NCI-H187 (cell line): ENCODE measurements at places on chromosomes 5 and 9.

- DNase-seq = no peak
These were observed 5.0 kb downstream of the FAM163B start for GRCh38 chr9:133604214-133604613.

GRCh38 chr9:22240619-22241018 is 206.0 kb upstream of the DMRTA1 start:
- DNase-seq = no peak

DNA sequence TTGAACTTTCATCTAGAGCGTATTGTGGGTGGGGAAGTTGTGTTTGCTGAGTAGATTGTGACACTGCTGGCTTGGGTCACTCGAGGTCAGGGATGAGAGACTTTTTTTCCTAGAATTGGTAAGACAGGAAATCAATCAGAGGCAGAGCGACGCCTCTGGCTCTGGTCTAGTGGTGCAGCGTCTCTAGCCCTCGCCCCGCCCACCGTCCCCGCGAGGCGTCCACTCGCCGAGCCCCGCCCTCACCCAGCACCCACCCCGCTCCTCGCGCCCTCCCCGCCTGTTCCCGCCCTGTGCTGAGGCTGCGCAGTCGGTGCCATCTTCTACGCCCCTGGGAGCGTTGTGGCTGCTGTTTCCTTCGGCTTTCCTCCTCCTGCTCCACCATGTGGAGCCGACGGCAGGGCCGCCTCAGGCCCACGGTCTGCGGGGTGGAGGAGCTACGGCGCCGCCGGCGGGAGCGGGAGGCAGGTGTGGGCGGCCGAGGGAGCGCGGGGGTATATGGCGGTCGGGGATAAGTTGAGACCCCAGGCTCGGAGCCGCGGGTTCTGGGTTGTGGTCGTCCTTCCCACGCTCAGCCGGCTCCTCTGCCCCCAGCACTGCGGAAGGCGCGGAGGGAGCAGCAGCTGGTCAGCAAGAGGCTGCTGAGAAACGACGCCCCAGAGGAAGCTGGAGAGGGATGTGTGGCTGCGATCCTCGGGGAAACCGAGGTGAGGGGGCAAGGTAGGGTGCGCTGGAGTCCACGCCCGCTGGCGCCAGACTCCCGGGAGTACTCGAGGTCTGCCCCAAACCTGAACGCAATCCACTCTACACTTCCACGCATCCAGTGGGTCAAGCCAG is at the start of gene TMCO6:
TMCO6 (plus strand) TSS at position 304 of the 834 bp plus-strand sequence; CDS start at position 381, 77 bp downstream.
- peak; percentile 92 for DNase-seq

- no peak for DNase-seq
These were observed 127.7 kb downstream of the C9orf50 start for GRCh38 chr9:129493002-129493705.

- DNase-seq = no peak
These were observed 162.5 kb downstream of the ZNF462 start for GRCh38 chr9:107025260-107026035.

GRCh38 chr5:94024101-94024500 is 282.7 kb upstream of the POU5F2 start:
- DNase-seq = no peak

GRCh38 chr9:131279196-131279862 is 3.0 kb upstream of the FAM78A start:
- DNase-seq = no peak

GRCh38 chr5:8839361-8840055 is 706.4 kb downstream of the SEMA5A start:
- DNase-seq = no peak

- no peak for DNase-seq
These were observed 46.1 kb upstream of the ASS1 start for GRCh38 chr9:130398487-130399240.

DNA sequence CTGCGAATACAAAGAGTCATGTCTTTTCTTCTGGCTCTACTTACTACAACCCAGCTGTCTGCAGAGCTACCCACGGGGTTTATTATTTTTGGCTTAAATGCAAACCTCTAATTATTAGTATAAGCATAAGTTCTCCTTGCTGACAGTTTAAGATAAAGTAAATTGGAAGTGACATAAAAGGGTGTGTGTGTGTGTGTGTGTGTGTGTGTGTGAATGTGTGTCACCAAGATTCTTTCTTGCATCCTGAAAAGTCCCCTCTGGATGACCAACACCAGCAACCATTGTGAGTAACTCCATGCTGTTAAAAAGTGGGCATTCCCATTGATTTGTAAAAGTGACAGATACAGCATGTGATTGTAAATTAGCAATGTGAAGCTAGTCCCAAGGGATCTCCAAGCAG is 803.8 kb upstream of the ZNF608 start:
- no peak for DNase-seq

GRCh38 chr9:77455312-77455927 is 192.7 kb downstream of the GNA14 start:
- DNase-seq = no peak

- DNase-seq = no peak
These were observed 46.5 kb upstream of the TNFAIP8 start for GRCh38 chr5:119309326-119309725.

GRCh38 chr9:113631137-113631765 is 167.7 kb downstream of the RGS3 start:
- DNase-seq = no peak

DNA sequence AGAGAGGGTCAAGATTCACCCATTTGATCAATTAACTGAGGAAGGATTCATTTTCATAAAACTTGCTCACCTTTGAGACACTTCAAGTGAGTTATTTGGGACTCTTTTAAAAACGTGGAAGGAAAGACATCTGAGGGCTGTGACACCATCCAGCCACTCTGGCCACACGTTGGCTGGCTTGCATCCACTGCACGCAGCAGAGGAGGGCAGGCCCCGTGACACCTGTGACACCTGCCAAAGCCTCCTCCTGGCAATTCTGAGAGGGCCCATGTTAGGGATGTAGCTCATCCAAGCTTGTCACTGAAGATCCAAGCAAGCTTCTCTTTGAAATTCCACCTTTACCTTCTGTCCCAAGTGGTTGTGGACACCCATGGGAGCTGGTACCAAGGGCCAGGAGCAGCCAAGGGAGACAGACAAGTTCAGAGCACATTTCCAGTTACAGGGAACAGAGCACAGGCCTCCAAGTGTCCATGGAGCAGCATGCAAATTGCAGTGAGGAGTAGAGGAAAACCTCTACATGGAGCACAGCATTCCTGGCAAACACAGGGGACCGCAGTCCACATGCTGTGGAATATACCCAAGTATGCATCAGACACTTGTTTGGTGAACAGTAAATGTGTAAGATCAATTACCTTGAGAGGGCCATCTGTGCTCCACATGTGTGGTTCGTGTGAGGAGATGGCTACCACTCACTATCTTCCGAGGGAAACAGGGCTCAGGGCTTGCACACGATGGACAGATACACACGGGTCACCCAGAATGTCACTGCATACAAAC is 4.8 kb downstream of the PRSS3 start:
- no peak for DNase-seq

GRCh38 chr5:139091439-139092156 is 106.6 kb downstream of the SIL1 start:
- no peak for DNase-seq

- no peak for DNase-seq
These were observed 96.1 kb downstream of the ZNF462 start for GRCh38 chr9:106958955-106959657.

DNA sequence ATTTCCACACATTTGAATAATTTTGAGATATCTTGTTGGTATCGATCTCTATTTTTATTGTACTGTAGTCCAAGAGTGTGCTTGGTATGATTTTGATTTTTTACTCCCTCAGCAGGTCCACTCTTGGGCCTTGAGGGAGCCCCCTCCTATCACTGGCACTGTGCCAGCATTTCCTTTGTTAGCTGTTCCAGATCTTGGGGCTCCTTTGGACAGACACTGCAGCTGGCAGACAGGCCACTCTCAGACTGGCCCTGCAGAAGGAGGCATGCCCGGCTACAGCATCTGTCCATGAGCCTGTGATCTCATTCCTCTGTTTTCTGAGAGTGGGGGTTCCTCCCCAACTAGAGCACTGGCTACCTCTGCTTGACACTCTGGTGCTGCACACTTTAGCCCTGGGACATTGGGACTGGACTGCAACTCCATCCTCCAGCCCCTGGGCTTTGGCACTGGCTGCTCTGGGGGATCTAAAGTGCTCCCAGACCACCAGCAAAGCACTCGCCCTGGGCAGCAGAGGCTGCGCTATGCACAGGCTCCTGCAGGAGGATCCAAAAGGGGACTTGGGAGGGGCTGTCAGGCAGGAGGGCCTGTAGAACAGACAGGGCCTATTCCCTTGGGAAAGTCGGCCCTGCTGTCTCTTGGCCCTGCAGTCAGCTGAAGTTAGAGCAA is 271.3 kb upstream of the DMAC1 start:
- no peak for DNase-seq

DNA sequence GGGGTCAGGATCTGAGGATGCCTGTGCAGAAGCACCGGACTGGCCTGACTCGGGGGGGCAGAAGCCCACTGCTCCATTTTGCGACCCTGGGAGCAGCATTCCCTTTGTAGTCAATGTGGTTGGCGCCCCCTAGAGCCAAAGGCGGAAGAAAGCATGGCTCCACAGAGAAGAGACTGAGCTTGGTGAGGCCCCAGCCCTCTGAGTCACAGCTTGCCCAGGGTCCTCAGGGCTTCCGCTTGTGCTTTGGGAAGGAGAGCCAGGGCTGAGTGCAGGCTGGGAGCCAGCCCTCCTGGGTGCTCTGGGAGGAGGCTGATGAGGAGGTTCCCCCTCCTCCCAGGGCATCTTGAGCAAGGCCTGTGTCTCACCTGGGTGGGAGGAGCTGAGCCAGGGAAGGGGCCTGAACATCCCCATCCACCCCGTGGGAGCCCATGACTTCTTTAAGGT is 5.5 kb upstream of the AQP3 start:
- no peak for DNase-seq

- DNase-seq = no peak
These were observed 8.7 kb downstream of the GALNT10 start for GRCh38 chr5:154199263-154199662.

DNA sequence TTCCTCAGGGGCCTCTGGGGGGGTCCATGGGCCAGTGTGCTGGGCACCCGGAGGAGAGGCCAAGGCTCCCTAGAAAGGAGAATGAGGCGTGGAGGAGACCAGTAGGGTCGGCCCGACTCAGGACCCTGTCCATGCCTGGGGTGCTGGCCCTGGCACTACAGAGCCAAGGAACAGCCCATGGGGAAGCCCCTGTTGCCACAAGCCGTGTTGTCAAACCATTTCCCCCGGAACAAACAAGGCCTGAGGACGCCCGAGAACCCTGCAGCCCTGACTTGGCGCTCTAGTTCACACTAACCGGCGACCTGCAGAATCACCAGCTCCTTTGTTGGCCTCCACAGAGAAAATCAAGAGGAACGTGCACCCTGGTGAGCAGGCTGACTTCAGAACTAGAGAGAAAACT is 41.6 kb upstream of the SLC12A7 start:
- no peak for DNase-seq
